ENCODE measurements at places on chromosomes 4 and X.

DNA sequence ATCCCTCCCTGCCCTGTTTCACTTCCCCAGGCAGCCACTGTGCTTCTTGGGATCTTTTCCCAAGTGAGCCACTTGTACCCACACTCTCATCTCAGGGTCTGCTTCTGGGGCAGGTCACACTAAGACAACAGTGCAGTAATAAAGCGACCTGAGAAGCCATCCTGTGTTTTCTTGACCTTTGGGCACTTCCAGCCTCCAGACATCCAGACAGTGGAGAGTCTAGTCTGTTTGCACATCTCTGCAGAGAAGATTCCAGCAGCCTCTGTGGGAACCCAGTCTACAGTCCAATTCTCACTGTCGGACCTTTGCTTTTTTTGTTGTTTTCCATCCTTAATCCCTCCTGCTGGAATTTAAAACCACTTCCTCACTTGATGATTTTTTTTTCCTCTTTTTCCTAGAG, 50.3 kb upstream of the ATP6AP2 start:
- DNase-seq: no peak

DNA sequence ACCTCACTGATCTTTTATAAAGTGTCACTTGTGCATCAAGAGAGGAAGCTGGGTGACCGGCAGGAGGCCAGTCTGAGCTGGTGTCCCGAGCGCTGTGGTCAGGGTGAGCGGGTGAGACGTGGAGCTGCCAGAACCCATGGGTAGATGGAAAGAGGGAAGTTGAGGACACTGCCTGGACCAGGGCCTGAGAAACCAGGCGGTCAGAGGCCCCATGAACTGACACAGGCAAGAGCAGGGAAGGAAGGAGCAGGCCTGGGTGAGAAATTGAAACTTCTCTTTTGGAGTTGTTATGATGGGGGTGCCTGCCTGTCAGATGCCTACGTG, 192.6 kb downstream of the AFAP1 start:
- no peak for DNase-seq

- no peak for DNase-seq
Observed at GRCh38 chrX:109264878-109265277, 217.0 kb downstream of the GUCY2F start.

DNA sequence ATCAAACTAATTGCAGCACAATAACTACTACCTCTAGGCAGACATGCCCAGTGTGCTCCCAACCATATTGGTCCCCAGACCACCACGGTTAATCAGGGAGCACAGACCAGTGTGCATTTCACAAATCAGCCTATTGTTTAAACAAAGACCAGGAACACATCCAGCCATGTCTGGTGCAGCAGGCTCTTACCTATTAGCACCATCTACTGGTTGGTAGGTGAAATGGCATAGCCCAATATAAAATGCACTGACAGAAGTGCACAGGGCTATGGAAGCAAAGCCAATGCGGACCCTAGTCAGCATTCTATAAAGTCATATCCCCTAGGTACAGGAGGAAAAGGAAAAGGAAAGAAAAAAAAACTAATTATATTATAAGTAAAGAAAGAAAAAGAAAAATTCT, 15.5 kb upstream of the CYLC1 start:
- no peak for DNase-seq

- no peak for DNase-seq
Observed at GRCh38 chr4:123034023-123034422, 111.6 kb upstream of the NUDT6 start.

Data from NCI-H510A (cell line).